ENCODE measurements at places on chromosomes 7 and 10. TPM values are rescaled to one million over a fixed set of nuclear protein-coding genes. Genes with fewer than 3 reads are reported as not detected.

Gene INSYN2A
- not detected for total RNA-seq

Gene OR2A5
- not detected for total RNA-seq

Gene CCDC172
- not detected for total RNA-seq

Gene BMPER
- total RNA-seq: 0.13 TPM

Gene GJD4
- total RNA-seq: not detected
